Bladder microvascular endothelial cell (primary cell): ENCODE measurements at places on chromosomes 2 and 18. TPM values are rescaled to one million over a fixed set of nuclear protein-coding genes. Genes with fewer than 3 reads are reported as not detected.

Gene NTSR2
- total RNA-seq = not detected in 2 replicates

Gene DTNA
- 0.81 and 10.7 TPM in 2 replicates for total RNA-seq

Gene FSHR
- total RNA-seq = not detected in 2 replicates

Gene MAB21L4
- not detected in 2 replicates for total RNA-seq

Gene DLX2
- 0.06 TPM in 1 of 2 replicates, not detected in the other for total RNA-seq

Gene ACADL
- not detected in 2 replicates for total RNA-seq

Gene SEPTIN10
- 99.7 and 122 TPM in 2 replicates for total RNA-seq

Gene CHRND
- not detected in 2 replicates for total RNA-seq

Gene SCN1A
- 0.06 TPM in 1 of 2 replicates, not detected in the other for total RNA-seq

Gene HOXD12
- total RNA-seq = not detected in 2 replicates

Gene LYG2
- total RNA-seq = not detected in 2 replicates

Gene KCNG2
- 0.63 TPM in 1 of 2 replicates, not detected in the other for total RNA-seq

Gene PLGLB2
- 0.65 and 2.4 TPM in 2 replicates for total RNA-seq

Gene CEP192
- total RNA-seq = 18.8 and 37.9 TPM in 2 replicates

Gene ARHGAP15
- total RNA-seq = 0.19 TPM in 1 of 2 replicates, not detected in the other

Gene FIGN
- total RNA-seq = under 0.01 and 0.31 TPM in 2 replicates
